Activated CD4-positive, alpha-beta T cell treated with anti-CD3 and anti-CD28 coated beads, Interleukin-2, amount 50 U/mL, for 4 hours (primary cell): ENCODE measurements at places on chromosomes 7 and 10.

DNA sequence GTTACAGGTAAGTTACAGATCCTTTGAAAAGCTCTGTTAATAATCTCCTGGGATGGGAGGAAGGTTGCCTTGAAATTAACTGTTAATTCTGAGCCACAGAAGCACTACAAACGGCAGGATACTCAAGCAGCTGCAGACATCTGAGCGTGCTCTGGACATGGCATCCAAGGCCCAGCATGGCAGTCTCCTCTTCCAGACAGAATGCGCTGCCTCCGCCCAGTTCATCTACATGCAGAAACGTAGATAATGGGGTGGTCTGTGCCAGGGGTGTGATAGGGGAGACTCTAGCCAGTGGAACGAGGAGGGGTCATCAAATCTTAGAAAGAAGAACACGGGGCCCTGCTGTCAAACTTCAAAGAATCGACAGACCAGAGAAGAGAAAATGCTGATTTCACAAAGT is 13.8 kb downstream of the VIPR2 start:
- no peak for DNase-seq

- DNase-seq: no peak
Observed at GRCh38 chr7:68684246-68684839, 913.9 kb upstream of the AUTS2 start.

GRCh38 chr10:100824886-100825285 is 79.5 kb downstream of the PAX2 start:
- no peak for DNase-seq

- DNase-seq: no peak
Observed at GRCh38 chr7:111082351-111082750, 8.6 kb upstream of the LRRN3 start.

GRCh38 chr10:77319557-77319956 is 318.1 kb downstream of the KCNMA1 start:
- DNase-seq: no peak

DNA sequence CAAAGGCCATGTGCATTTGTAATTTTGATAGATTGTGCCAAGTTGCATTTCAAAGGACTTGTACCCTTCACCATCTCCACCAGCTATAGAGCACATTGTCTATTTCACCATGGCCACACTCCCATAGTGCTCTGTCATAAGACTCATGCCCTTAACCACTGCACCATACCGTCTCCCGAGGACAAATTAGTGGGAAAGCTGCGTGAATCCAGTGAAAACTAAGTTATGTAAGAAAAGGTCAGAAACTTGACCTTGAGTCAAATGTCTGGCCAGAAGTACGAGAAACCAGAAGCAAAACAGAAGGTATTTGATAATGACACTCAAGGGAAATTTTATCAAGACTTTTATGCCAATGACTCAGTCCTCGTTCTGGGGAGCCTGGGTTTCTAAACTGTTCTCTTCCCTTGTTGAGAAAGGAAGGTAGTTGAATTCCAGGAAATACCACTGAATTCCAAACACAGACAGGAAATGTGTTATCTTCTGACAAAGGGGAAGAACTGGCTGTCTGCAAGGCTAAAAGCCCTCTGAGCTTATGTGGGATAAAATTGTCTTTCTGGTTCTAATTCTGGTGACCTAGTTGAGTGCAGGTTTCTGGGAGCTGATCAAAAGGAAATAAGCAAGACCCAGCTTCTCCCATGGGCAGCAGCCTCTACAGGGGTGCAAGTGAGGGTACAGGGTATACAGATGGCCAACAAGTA is 49.7 kb downstream of the CDK1 start:
- DNase-seq: no peak

DNA sequence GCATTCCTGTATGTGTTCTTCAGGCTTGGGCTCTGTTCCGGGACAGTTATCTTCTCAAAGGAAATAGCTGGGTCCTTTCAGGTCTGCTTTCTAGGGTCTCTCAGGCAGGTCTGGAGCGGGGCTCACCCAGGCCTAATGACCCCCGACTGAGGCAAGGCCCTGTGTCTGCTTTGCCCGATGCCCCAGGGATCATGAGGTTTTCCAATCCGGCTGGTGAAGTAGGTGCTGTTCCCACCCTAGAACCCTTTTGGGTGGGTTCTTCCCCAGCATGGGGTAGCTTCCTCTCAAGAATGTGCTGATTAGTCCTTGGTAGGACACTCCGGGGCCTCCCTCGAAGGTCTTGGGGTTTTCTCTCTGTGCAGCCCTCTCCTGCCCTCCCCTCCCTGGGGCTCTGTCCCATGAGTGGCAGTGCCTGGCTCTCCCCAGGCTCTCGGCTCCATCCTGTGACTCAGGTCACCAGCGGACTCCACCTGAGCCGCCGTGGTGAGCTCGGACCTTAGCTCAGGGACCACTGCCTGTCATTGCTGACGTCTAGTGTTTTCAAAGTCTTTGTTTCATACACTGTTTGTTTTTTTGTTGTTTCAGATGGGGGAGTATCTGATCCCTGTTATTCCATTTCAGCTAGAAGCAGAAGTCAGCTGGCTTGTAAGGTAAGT is 71.0 kb upstream of the NKX6-2 start:
- no peak for DNase-seq

DNA sequence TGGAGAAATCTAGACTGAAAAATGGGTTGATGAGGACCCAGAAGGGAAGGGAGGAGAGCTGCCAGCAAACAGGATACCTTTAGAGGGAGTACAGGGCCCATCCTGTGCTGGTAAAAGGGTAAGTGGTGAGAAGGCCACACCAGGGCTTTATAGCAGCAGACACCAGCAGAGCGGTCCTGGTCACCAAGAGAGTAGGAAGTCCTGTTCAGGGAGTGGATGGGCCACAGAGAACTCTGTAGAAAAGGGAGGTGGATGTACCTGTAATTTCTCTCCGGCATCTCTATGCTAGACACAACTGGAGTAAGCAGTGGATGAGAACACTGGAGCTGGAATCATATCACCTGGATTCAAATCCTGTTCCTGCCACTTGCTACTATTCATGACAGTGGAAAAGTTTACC is 867.2 kb downstream of the CCSER2 start:
- no peak for DNase-seq

DNA sequence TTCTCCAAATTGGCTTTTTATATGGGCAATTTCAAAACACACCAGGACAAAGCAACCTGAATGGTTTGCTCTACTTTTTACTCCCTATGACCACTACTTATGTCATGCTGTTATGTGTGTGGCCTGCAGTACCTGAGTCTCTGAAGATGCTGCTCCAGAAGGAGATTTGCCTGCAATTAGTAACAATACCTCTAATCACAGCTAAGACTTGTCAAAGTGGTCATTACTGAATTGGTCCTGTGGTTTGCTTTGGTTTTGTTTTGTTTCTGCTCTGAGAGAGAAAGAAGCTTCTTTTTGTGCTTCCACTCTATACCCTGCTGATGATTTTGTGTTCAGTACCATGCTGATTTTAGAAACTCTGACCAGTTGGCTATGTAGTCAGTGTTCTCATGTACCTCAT is 25.5 kb downstream of the HGF start:
- no peak for DNase-seq

DNA sequence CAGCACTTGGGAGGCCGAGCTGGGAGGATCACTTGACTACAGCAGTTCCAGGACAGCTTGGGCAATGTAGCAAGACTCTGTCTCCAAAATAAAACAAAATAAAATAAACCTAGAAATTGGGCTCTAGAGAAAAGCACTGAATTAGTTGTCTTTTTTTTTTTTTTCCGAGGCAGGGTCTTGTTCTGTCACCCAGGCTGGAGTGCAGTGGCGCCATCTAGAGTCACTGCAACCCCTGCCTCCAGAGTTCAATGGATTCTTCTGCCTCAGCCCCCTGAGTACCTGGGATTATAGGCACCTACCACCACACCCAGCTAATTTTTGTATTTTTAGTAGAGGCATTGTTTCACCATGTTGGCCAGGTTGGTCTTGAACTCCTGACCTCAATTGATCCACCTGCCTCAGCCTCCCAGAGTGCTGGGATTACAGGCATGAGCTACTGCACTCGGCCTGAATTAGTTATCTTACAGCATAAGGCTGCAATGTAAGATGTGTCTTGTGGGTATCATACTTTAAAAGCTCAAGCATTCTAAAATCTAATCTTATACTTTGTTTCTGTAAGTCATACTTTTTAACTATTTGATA is 12.8 kb downstream of the MEIG1 start:
- DNase-seq: peak; percentile 42

DNA sequence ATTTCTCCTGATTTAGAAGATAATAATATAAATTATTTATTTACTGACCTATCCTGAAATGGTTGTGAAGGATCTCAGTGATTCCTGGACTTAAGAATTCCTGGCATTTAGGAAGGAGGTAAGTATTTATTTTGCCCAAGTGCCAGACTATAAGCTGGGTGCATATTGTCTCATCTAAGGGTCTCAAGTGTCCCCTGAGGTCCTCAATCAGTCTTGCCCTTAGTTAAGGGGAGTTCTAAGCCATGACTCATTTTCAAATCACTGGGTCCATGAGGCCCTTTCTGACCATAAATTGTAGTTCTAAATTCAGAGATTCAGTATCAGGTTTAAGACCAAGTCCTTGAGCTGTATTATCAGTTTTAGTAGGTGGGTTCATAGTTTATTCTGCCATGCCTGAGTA is 251.6 kb upstream of the MEOX2 start:
- no peak for DNase-seq
